Common myeloid progenitor, CD34-positive (primary cell): ENCODE measurements at places on chromosomes 6 and 20.

DNA sequence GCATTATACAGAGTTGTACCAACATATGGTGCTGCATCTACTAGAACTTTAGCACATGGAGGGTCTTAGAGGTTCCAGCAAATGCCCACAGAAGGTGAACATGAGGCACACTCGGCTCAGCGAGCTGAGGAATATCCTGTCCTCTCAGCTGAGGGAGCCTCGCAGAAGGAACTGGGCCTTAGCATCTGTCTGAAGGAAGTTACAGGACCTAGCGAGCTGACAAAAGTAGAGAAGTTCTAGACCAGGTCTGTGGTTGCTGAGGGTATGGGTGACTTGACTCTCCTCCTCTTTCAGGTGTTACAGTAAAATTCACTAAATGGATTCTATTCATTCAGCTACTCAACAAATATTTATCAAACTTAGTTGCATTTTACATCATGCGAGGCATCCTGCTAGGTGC lies 157.2 kb downstream of the ZDHHC14 start:
- peak; percentile 26 for DNase-seq

DNA sequence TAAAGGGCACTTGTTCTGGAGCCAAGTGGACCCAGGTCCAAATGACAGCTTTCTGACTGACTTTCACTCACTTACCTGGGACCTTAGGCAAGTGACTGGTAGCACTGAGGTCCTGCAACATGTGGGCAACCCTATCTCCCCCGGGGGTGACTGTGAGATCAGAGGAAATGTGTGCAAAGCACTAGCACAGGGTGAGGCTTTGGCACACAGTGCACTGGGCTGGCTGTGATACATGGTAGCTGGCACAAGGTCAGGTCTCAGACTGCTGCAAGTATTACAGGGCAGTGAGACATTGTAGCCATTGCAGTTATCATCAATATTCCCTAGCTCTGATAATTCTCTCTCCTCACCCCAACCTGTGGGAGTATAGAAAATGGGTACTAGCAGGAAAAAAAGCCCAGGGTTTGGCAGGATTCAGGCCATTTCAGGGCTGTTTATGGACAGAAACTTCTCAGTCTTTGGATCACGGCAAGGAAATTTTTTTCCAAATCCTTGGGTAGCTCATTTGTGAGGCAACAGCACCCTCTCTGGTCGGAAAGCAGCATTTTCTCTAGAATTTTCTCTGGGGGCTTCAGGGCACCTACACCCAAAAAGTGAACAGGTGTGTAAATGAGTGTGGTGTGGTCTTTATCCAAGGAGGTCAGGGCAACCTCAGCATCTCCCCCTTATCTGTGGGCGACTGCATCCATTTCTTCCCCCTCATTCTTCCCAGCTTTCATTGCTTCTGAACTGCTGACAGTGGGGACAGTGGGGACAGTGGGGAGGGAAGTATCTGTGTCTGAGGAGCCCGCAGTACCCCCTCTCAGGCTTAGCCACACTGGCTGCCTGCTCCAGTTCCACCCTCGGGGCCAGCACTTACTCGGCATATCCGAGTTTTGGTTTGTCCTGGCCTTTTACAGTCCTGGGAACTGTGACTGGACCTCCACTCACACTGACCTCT lies 148.7 kb upstream of the PHACTR3 start:
- DNase-seq, result peak; percentile 18

- no peak for DNase-seq
Observed at GRCh38 chr6:158377860-158378259, 65.6 kb downstream of the TULP4 start.

- no peak for DNase-seq
Observed at GRCh38 chr6:163771180-163771579, 356.7 kb downstream of the QKI start.
